ENCODE measurements at places on chromosomes 5 and 9. TPM values are rescaled to one million over a fixed set of nuclear protein-coding genes. Genes with fewer than 3 reads are reported as not detected.
A peak's percentile ranks its signal among the peaks of the same experiment; 100 is the strongest.

The ARL14EPL gene
- not detected for total RNA-seq

The PCDHB10 gene
- 0.45 TPM for total RNA-seq

The HSPB3 gene
- not detected for total RNA-seq

The DYNC2I2 gene
- total RNA-seq = 36.6 TPM

The BRINP1 gene
- total RNA-seq = 3.3 TPM

The MARCHF11 gene
- not detected for total RNA-seq

GRCh38 chr9:38025166-38025565 lies 43.9 kb downstream of the SHB start:
- DNase-seq = no peak

- DNase-seq = no peak
Observed at GRCh38 chr5:72241346-72242003, 78.6 kb downstream of the MRPS27 start.

DNA sequence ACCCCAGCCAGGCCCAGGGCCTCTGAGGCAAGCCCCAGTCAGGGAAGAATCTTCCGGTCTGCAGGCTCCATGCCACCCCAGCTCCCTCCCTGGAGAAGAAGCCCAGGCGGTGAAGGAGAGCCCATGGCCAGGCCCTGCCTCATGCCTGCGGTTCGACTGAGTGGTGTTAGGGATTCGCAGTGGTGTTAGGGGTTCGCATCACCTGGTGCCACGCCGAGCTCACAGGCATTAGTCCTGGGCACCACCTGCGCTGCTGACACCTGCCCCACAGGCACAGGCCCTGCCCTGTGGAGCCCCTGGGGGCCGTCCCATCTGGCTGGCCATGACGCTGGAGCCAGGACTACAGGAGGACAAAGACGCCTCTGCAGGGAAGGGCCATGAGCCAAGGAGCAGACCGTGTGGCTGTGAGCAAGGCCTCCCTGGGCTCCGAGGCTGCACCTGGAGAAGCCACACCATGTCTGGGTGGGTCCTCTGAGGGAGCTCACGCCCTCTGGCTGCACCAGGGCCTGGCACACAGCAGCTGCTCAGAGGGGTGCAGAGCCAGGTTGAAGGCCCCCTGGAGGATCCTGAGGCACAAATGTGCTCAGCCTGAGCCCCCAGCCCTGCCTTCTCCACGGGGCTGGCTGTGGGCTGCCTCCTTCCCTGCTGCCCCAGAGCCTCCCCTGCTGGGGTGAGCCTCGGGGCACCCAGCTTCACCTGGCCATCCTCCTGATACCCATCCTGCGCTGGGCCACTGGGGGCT lies 27.6 kb upstream of the RNF130 start:
- DNase-seq = no peak

DNA sequence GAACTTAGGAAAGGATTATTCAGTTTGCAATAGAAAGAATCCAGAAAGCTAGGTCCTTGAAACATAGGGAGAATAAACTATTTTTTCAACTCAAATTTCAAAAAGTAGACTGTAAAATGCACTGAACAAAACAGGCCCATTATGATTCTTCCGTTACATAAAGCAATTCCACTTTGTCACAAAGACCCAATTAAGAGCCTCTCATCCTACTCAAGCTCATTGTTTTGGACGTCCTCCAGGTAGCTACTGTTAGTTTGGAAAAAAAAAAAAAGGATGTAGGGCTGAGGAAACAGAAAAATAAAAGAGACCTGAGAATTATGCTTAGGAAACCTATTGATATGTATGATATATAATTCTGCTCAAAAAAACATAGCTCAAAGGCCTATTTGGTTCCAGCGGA lies 74.0 kb downstream of the DIRAS2 start:
- DNase-seq = no peak

DNA sequence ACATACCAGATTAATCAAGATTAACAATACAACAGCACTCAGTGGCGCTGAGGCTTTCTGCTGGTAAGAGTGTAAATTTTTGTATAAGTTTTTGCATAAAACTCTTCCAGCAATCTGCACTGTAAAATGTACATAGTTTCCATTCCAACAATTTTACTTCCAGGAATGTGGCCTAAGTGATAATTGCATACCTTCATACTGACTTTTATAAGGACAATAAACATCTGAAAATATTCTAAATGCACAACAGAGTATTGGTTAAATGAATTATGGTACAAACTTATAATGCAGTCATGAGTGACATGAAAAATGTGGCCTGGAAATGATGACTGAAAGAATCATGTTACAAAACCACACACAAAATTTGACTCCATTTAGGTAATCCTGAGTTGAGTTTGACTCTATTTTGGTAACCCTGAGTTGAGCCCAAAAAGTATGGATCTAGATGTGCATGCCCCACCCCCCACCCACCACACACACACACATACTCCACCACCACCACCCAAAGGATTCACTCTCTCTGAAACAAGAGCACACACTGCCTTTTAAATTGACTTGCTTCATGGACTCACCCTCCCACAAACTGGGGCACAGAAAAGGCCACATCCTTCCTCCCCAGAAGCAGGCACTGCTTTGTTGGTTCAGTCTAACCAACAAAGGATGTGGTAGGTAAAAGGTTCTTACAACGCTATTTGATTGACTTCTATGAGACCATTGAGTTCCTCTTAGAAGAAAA lies 137.6 kb downstream of the SUSD1 start:
- no peak for DNase-seq

- no peak for DNase-seq
Observed at GRCh38 chr5:58497921-58498320, 6.7 kb downstream of the GAPT start.

GRCh38 chr9:103014242-103014641 lies 19.1 kb downstream of the CYLC2 start:
- no peak for DNase-seq

GRCh38 chr9:72527801-72528195 lies 6.4 kb downstream of the TMC1 start:
- no peak for DNase-seq

GRCh38 chr5:115685490-115685889 lies 59.7 kb upstream of the TMED7 start:
- no peak for DNase-seq

DNA sequence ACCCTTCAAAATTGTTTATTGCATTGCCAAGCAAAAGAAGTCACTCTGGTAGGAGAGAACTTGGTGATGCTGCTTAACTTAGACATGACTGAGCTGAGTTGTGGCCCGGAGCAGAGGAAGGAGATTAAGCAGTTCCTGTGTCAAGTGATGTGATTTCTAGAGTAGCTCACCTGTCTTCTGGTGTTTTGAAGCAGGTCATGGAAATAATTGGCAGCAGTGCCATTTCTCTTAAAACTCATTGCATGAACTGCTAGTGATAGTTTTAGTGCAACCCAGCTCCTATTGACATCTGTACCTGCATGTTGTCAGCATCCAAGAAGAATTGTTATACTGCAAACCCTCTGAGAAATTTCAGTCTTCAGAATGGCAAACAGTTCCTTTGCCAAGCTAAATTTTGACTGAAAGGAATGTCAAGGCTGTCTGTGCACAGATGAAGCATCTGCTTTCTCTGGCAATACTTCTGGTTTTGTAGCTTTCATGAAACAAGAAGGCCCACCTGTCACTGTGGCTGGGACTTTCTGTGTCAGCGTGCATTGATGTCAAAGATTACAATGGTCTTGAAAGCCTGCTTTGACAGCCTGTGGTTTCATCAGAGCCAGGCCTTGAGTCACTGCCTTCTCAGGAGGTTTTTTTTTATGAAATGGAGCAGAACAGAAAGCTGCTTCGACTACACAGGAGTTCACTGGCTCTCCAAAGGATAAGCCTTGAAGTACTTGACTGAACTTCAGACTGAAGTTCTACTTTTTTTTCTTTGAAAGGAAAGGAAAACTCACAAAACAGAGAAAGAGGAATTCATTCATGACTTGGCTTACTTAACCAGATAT lies 90.6 kb downstream of the RALGPS1 start:
- DNase-seq = peak; percentile 45

GRCh38 chr5:172647352-172648012 lies 6.4 kb downstream of the NEURL1B start:
- no peak for DNase-seq

DNA sequence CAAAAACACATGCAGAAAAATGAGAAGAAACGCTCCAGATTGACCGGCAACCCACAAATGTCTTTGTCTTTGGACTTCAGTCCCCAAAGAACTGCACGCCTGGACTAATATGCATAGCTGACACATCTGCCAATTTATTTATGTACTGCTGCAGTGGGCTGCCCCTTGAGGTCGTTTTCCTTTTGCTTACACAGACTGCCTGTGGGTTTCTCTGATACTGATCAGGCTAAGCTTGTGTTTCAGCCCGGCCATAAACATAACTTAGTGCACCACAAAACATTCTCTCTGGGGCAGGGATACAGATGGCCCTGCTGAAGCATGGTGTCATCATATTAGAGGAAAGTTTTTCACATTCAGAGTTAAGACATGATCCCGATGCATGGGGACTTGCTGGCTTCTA lies 75.4 kb downstream of the NUDT12 start:
- no peak for DNase-seq

- peak; percentile 30 for DNase-seq
Observed at GRCh38 chr5:122500245-122501088, 188.4 kb downstream of the SNCAIP start.

DNA sequence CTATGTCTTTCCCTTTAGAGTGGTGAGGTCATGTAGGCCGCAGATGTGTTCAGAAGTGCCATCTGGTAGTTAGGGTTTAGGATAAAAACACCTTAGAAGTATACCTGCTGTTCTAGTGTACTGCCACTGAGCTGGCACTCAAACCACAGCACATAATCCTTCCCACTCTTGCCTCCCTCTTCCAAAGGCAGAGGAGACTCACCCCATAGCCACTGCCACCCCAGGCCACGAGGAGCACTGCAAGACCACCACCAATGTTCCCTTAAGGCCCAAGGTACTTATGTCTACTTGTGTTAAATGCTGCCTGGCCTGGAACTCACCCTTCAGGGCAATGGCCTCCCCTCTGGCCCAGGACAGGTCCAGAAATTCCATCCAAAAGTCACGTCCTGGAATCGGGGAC lies 379.5 kb upstream of the EDIL3 start:
- no peak for DNase-seq

DNA sequence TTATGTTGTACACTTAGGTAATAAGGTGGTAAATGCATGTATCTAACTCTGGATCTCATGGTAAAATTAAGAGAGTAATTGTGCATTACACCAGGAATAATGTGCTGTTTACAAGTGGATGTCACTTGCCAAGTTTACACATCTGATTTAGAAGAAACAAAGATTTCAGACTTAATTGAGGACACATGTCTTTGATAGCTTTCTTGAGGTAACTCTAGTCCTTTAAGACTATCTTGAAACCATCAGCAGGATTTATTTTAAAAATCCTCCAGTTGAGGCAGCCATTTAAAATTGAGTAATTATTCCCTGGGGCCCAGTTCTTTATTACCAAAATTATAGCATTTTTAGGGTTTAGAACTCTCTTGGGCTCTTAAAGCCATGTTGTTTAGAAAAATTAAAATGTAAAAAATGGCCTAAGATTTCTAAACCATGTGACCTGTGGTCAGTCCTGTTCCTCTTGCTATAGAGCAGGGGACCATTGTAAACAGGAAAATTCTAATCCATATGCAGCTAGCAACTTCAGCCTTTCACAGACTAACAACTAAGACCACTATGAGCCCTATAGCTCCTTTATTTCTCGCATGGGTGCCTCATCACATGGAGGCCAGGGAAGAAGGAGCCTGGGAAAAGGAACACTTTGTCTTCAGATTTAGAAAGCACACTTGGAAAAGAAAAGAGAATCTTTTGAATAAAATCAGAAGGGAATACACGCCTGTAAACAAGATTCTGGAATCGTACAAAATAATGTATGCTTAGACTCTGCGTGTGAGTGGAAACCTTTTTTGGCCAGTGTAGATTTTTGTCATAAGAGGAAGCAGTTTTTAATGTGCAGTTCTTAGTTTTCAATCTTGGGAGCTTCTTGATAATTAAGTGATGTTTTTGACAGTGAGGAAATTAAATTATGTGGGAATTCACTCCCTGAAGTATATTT lies 71.2 kb downstream of the ZSWIM6 start:
- DNase-seq = no peak

DNA sequence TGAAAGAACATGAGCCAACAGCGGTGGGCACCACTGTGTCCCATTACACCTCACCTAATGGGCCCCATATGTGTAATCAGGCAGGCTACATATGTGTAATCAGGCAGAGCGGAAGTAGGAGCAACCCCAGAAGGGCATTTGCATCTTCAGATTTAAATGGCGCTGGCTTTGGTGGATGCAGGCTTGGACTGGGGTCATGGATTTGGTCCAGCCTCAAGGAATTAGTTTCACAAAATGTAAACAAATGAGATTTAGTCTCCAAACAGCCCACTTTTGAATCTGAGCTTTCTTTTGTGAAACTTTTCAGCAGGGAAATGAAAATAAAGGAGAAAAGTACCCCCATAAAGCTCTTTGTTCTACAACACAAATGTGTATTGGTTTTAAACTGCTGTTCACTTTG lies 161.3 kb downstream of the LPAR1 start:
- DNase-seq = no peak

- no peak for DNase-seq
Observed at GRCh38 chr9:133525677-133526076, 918 bp upstream of the MYMK start.

DNA sequence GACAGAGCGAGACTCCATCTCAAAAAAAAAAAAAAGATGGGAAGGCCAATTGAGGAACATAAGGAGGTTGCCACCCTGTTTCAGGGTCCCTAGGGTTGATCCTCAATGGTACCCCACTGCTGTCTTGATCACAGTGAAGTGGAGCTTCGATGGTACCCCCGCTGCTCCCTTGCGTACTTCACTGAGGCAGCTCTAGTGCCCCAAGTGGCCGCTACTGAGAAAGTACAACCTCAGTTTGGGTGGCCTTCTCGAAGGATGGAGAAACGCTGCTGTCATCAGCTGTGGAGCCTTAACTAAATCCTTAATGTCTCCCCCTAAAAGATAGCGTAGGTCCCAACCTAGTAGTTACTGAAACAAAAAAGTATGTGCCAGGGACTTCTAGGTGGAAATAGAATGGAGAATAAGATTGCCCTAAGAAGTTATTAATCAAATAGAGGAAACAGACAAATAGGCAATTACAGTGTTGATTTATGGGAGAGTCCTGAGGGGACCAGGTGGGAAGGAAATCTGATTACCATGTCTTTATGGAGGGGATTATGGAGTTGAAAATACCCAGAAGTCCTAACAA lies 6.3 kb downstream of the TESK1 start:
- peak; percentile 12 for DNase-seq

DNA sequence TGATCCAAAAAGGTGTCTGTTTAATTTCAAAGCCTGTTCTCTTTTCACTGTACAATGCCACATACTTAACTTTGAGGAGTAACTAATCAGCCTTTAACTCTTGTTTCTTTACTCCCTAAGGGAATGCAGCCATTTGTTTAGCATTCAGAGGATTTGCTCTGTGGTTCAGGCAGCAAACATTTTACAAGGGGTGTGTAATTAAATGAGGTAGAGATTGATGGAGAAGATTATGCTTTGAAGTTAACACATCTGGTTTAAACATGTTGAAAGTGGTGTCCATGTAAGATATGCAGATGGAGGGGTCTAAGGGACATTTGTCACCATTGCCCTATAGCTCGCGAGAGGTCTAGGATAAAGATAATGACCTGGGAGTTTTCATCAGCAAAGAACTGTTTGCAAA lies 41.9 kb downstream of the TMEM215 start:
- DNase-seq = no peak

All from mammary epithelial cell (primary cell).